ENCODE measurements at places on chromosomes 5 and 9. TPM values are rescaled to one million over a fixed set of nuclear protein-coding genes. Genes with fewer than 3 reads are reported as not detected.
A peak's percentile ranks its signal among the peaks of the same experiment; 100 is the strongest.

- peaks cover 16% of the 10 kb centered on the region for H3K4me1 ChIP-seq
- no peaks in the 10 kb centered on the region for H3K36me3 ChIP-seq
- DNase-seq = no peak
- peak overlapping the region; percentile 71 for H3K27ac ChIP-seq
- no peaks in the 10 kb centered on the region for H3K27me3 ChIP-seq
- no peak overlapping the region for H3K4me3 ChIP-seq
Measured at GRCh38 chr9:94081864-94082463, 2.3 kb upstream of the PTPDC1 start.

- no peaks in the 10 kb centered on the region for H3K36me3 ChIP-seq
- no peak for DNase-seq
- H3K4me1 ChIP-seq = no peaks in the 10 kb centered on the region
- no peaks in the 10 kb centered on the region for H3K27me3 ChIP-seq
Measured at GRCh38 chr5:11415751-11416150, 488.5 kb downstream of the CTNND2 start.

The NME5 gene
- 9.4 TPM for polyA plus RNA-seq

DNA sequence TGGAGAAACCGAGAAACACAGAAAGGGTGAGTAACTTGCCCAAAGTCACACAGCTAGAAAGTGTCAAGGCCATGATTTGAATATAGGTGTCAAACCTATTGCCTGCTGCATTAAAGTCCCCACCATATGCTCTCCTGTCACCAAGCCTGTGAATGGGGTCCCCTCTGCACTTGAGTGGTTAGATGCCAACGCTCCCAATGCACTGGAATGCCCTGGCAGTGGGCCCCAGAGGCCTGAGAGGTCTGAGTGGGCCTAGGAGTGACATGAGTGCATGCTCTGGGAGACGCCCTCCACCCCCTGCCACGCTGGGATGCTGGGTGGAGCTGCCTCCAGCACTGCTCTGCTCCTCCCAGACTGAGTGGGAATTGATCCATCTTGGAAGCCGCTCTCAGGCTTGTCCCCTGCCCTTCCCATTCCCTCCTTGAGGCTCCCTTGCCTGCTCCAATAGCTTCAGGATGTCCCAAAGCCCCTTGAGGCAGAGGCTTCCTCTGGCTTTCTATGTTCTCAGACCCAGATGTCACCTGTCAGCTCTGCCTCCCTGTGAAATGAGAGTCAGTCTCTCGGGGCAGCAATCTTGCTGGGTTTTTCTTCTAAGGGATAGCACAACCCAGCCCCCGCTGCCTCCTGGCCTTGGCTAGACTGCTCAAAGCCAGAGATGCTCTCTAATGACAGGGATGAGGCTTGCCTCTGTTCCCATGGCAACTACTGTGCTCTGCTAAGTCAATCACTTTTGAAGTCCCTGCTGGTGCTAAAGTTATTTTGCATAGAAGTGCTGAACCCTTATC is 6.6 kb upstream of the ARSI start:
- no peaks in the 10 kb centered on the region for H3K27me3 ChIP-seq
- no peak overlapping the region for H3K27ac ChIP-seq
- H3K36me3 ChIP-seq = no peaks in the 10 kb centered on the region
- H3K4me1 ChIP-seq = no peaks in the 10 kb centered on the region
- DNase-seq = no peak

The CCL21 gene
- 21.7 TPM for polyA plus RNA-seq

DNA sequence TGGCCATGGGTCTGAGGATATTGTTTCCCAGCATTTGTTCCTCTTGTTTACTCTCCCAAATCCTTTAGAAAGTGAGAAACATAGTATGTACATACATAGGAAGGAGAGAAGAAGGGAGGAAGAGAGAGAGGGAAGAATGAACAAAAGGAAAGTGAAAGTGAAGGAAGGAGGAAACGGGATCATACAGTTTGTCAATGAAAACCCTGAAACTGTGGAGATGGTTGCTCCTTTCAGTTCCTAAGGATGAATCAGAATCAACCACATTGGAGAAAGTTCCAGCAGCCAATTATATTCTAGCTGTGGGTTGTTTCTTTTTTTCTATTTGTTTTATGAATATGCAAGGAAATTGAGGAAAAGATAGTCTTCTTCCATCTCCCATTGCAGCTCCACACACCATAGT is 396.5 kb downstream of the MLLT3 start:
- H3K36me3 ChIP-seq = no peaks in the 10 kb centered on the region
- DNase-seq = no peak
- H3K27ac ChIP-seq = no peak overlapping the region
- no peak overlapping the region for H3K4me3 ChIP-seq
- no peaks in the 10 kb centered on the region for H3K27me3 ChIP-seq

The LEAP2 gene
- polyA plus RNA-seq = 0.62 TPM

The AK8 gene
- not detected for polyA plus RNA-seq

- no peaks in the 10 kb centered on the region for H3K27me3 ChIP-seq
- H3K4me1 ChIP-seq = peaks cover 25% of the 10 kb centered on the region
- no peak overlapping the region for H3K4me3 ChIP-seq
- peaks cover 53% of the 10 kb centered on the region for H3K36me3 ChIP-seq
Measured at GRCh38 chr9:96482476-96482875, 32.5 kb downstream of the HABP4 start.

DNA sequence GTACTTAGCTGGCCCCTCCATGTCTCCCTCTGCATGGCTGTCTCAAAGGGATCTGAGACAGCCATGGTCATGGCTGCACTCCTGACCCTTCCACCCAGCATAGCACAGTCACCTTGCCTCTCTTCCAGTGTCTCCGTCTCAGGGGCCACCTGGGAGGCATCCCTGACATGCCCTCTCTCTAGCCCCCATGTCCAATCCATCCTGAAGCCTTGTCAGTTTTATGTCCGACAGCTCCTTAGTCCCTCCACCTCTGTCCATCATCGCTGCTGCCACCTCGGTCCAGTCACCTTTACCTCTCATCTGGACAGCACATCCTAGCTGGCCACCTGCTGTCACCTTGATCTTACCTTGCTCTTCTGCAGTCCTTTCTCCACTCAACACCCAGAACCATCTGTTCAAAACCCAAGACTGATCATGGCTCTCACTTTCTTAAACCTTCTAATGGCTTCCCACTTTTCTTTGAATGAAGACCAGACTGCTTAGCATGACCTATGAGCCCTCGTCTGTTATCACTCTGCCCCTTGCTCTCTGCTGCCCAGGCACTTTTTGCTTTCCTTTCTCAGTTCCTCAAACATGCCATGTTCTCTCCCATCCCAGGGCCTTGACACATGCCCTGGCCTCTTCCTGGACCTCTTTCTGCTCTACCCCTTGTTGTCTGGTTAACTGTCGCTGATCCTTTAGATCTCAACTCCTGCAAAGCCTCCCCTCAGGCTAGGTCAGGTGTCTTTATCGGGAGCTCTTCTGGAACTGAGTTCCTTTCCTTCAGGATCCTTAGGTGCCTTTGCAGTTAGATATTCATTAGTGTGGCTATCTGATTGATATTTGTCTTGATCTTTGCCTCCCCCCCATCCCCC is 181.8 kb upstream of the PITX1 start:
- no peak for DNase-seq
- H3K4me1 ChIP-seq = no peaks in the 10 kb centered on the region
- no peak overlapping the region for H3K27ac ChIP-seq
- no peak overlapping the region for H3K4me3 ChIP-seq
- H3K36me3 ChIP-seq = no peaks in the 10 kb centered on the region

The CDX1 gene
- not detected for polyA plus RNA-seq

The LCN9 gene
- polyA plus RNA-seq = not detected

The FUT7 gene
- polyA plus RNA-seq = 0.07 TPM

DNA sequence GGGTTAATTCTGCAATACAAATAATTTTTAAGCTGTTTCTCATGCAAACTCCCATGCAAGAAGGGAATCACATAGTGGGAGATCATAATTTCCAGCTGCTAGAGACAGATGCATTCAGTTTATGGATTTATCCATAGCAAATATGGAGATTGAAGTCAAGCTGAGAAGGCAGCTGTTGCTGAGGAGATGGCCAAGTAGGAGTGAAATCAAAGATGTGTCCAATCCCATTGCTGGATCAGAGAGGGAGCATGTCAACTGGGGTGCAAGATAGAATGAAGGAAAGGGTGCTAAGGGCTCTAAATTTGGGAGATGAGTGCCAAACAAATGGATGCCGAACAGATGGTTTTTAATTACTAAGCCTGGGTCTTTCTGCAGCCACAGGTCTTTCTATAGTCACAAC is 504.5 kb downstream of the NFIB start:
- H3K27ac ChIP-seq = no peak overlapping the region
- H3K27me3 ChIP-seq = no peaks in the 10 kb centered on the region
- no peak overlapping the region for H3K4me3 ChIP-seq
- no peaks in the 10 kb centered on the region for H3K4me1 ChIP-seq
- H3K36me3 ChIP-seq = no peaks in the 10 kb centered on the region
- DNase-seq = no peak

The DROSHA gene
- polyA plus RNA-seq = 40.9 TPM

GRCh38 chr5:79560771-79561524 is 47.0 kb upstream of the HOMER1 start:
- no peaks in the 10 kb centered on the region for H3K4me1 ChIP-seq
- no peak overlapping the region for H3K4me3 ChIP-seq
- DNase-seq = no peak
- H3K27me3 ChIP-seq = no peaks in the 10 kb centered on the region
- no peak overlapping the region for H3K27ac ChIP-seq
- H3K36me3 ChIP-seq = no peaks in the 10 kb centered on the region

- no peak overlapping the region for H3K4me3 ChIP-seq
- no peaks in the 10 kb centered on the region for H3K36me3 ChIP-seq
- DNase-seq = no peak
- no peak overlapping the region for H3K27ac ChIP-seq
- no peaks in the 10 kb centered on the region for H3K27me3 ChIP-seq
Measured at GRCh38 chr5:149719666-149720065, 10.4 kb upstream of the PPARGC1B start.

The NXNL2 gene
- 0.09 TPM for polyA plus RNA-seq

DNA sequence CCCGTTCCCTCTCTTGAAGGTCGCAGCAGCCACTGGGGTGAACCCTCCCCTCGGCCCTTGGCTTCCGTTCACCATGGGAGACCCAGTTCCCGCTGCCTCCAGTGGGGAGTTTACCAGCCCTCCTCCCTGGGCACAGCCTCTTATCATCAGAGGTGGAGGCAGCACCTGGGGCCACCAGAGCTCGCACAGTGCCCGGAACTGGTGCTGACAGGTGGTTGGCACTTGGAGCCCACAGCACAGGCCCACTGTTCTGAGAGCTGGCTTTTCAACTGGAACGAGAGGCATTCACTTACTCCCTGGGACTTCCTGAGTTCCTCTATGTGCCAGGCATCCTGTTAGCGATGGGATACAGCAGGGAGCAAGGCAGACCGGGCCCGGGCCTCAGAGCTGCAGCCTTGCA is 106.8 kb upstream of the FCN2 start:
- DNase-seq = no peak
- H3K27me3 ChIP-seq = no peaks in the 10 kb centered on the region
- no peak overlapping the region for H3K27ac ChIP-seq
- peaks cover 15% of the 10 kb centered on the region for H3K4me1 ChIP-seq

The C5orf58 gene
- not detected for polyA plus RNA-seq

The C9orf153 gene
- polyA plus RNA-seq = 0.06 TPM

DNA sequence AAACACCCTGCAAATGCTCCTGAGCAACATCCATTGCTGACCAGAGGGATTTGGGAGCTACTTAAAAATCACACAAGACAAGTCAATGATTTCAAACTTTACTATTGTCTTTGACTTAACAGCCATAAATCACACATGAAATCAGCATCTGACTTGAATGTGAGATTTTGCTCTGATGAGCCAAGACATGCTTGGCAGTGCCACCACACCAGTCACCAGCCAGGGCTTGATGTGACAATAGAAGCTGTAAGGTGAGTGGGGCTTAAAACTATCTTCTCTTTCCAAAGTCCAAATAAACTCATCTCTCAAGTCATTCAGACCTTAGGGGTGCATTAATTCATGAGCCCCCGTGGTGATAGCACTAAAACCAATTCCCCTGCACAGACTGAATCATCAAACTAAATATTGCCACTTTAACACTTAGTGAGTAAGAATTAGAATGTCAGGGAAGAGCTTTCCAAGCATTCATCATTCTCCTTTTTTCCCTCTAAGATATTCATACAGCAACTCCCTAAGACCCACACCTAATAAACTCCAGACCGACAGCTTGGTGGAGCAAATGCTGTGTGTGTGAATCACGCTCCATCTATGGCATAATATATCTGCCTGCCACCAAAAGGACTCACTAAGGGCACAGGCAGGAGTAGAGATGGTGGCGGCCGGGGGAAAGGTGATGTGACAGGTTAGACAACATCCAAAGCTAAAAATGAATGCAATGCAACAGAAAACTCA is 119.4 kb downstream of the SPOCK1 start:
- no peak for DNase-seq
- H3K4me3 ChIP-seq = no peak overlapping the region
- no peaks in the 10 kb centered on the region for H3K36me3 ChIP-seq
- no peaks in the 10 kb centered on the region for H3K4me1 ChIP-seq

- no peak for DNase-seq
- H3K4me3 ChIP-seq = no peak overlapping the region
- no peak overlapping the region for H3K27ac ChIP-seq
- H3K36me3 ChIP-seq = no peaks in the 10 kb centered on the region
Measured at GRCh38 chr5:168808051-168808616, 229.0 kb upstream of the PANK3 start.

DNA sequence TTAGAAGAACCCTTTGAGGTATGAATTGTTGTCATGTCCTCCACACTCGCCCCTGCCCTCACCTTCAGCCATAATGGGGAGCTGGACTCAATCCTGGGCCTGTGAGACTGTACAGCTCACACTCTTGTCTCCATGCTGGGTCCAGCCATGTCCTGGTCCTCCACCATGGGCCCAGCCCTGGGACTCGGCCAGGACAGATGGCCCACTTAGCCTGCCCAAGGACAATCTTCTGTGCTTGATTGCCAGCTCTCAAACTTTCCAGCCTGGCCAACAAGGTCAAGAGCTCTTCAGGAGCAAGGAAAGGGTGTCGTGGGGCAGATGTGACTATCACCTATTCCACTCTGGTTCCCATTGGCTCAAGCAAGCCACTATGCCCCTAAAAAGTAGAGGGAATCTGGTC is 90.8 kb downstream of the HRH2 start:
- no peaks in the 10 kb centered on the region for H3K4me1 ChIP-seq
- DNase-seq = no peak
- H3K27me3 ChIP-seq = peaks cover 15% of the 10 kb centered on the region
- no peak overlapping the region for H3K27ac ChIP-seq

GRCh38 chr5:178564811-178565550 is 25.2 kb downstream of the COL23A1 start:
- DNase-seq = no peak
- no peaks in the 10 kb centered on the region for H3K36me3 ChIP-seq
- H3K27me3 ChIP-seq = no peaks in the 10 kb centered on the region
- no peak overlapping the region for H3K27ac ChIP-seq

The TNC gene
- 12.1 TPM for polyA plus RNA-seq

DNA sequence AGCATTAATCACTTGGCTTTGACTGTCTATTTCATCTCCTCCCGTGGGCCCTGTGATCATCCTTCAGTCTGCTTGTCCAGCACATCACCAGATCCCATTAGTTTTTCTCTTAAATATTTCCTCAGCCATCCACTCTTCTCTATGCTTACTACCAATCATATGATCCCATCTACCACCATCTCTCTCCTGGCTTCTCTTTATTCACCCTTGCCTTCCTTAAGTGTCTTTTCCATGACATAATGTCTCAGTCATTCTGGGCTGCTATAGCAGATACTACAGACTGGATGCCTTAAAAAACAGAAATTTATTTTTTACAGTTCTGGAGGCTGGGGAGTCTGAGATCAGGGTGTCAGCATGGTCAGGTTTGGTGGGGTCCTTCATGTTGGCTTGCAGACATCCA is 208.4 kb upstream of the PPP1R2B start:
- no peak overlapping the region for H3K4me3 ChIP-seq
- DNase-seq = no peak
- H3K4me1 ChIP-seq = peaks cover 16% of the 10 kb centered on the region
- H3K27me3 ChIP-seq = no peaks in the 10 kb centered on the region
